BJ (cell line): ENCODE measurements at places on chromosomes 11 and 22.

GRCh38 chr11:94332814-94333213, 28.4 kb downstream of the IZUMO1R start:
- DNase-seq = no peak

DNA sequence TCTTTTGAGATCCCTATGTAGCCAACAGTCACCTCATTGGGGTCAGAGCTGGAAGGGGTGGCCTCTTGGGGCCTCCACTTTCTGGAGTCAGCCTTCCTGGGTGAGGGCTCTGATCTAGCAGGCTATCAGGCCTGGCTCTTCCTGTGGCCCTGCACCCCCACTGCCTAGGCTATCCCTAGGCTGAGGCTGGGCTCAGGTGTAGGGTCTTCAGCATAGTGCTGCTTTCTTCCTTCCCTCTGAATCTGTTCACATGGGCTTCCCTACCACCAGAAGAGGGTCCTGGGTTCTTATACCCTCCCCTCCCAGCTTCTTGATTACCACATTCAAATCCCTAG, 456 bp upstream of the SPI1 start:
- no peak for DNase-seq

DNA sequence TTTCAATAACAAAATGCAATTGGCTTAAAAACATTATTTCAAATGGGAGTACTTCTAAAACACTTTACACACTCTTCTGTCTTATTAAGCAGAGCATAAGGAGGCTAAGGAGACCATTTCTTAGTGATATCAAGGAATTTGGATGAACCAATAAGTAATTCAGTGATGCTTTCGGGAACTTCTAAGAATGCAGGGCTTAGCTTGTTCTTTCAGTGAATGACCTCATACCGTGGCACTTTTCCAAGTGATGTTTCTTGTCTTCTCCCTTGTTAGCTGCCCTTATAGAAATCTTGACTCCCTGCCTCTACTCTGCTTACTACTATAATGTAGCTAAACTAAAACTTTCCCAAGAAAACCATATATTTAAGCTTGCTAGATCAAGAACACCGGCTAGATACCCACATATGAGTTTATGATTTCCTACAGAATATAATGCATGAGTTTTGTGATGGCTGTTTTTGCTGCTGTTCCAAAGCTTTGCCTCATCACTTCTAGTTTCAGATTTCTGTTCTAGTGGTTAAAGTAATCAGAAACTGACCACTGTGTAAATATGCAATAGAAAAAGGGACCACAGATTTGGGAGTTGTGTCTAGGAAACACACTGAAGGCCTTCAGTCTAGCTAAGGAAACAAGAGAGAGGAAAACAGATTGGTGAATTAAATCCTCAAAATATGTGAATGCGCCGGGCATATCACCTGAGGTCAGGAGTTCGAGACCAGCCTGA, 37.5 kb upstream of the STK33 start:
- DNase-seq = no peak

DNA sequence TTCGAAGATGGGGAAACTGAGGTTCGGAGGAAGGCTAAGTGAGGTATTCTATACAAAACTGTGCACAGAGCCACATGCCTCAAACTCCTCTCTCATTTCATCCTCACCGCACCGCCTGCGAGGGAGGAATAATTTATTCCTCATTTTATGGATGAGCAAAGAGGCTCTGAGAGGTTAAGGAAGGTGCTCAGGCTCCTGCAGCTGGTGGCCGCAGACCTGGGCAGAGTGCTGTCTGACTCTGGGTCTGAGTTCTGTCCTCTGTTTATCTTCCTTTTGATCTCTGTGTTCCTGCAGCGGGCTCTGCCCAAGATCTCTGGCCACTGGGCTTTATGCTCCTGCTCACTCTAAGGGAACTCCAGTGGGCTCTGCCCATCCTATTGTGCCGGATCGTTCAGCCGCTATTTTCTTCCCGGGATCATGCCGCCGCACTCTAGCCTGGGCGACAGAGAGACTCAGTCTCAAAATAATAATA, 59.5 kb downstream of the MCM5 start:
- DNase-seq = no peak

DNA sequence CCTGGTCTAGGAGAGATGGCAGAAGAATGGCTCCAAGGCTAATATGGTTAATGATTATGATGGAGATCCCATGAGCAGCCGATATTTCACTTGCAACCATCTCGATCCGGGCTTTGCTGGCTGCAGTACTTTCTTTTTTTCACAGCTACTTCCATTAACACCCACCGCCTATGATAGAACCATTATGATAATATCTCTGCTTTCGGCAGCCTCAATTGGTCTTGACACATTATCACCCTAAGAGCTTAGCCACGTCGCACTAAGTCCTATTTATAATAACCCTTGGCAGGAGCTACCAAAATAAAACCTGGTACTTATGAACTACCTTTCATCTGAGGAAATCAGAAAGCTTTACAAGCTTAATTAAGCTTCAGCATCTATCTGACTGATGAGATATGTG, 7.6 kb upstream of the FJX1 start:
- no peak for DNase-seq

GRCh38 chr11:85826116-85826855, 15.3 kb upstream of the SYTL2 start:
- no peak for DNase-seq

GRCh38 chr11:126766440-126766839, 234.1 kb downstream of the KIRREL3 start:
- no peak for DNase-seq

DNA sequence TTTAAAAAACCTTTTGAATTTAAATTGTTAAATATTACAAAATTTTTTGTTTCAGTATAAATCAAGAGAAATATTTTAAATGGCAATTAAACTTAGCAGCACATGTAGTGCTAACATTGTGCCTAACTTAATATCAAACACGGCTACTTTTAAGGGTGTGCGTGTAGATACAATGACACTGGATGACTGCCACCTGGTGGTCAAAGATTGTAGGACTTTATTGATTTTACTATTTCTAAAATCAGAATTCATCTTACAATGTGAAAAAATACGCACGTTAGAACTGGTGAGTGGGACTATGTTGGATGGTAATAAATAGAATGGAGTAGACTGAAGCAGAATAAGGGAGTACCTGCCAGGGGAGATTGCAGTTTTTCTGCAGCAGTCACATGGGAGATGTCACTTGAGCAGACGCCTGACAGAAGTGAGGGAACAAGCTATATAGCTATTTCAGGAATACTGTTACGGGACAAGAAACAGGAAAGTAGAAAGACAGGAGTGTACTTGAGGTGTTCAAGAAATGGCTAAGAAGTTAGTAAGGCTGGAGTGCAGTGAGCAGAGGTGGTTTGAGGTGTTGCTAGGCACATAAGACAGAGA, 52.9 kb downstream of the UVRAG start:
- DNase-seq = no peak

GRCh38 chr22:46966846-46967245, 204.4 kb downstream of the TBC1D22A start:
- no peak for DNase-seq

DNA sequence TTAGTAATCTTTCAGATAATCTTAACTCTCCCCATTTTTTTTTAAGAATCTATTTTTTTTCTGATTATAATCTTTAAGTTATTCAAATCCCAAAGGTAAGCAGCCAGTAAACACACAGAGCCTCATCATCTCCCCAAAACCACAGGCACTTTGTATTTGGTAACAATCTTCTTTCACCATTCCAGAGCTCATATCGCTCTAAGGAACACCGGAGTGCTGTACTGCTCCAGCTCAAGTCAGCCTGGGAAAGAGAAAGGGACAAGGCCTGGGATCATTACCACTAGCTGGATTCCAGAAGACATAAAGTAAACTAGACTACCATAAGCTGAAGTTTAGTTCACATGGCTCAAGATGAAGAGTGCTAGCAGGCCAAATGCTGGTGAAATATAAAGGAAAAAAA, 73.0 kb upstream of the APOA1 start:
- no peak for DNase-seq

DNA sequence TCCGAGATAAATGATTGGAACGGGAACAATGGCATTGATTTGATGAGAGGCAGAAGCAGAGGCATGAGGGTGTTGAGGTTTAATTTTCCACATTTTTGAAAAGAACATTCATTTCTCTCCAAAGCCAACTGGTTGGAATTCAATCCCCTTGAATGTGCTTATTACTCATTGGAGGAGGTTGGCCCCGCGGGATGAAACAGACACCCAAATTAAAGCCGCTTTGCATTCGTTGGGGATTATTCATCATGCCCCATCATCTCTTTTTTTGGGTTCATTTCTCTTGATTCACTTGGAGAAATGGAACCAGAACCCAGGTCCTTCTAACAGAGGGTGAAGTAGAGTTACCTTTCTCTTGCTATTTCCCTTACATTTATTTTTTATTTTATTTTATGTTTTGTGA, 47.6 kb upstream of the PARVG start:
- DNase-seq = no peak

DNA sequence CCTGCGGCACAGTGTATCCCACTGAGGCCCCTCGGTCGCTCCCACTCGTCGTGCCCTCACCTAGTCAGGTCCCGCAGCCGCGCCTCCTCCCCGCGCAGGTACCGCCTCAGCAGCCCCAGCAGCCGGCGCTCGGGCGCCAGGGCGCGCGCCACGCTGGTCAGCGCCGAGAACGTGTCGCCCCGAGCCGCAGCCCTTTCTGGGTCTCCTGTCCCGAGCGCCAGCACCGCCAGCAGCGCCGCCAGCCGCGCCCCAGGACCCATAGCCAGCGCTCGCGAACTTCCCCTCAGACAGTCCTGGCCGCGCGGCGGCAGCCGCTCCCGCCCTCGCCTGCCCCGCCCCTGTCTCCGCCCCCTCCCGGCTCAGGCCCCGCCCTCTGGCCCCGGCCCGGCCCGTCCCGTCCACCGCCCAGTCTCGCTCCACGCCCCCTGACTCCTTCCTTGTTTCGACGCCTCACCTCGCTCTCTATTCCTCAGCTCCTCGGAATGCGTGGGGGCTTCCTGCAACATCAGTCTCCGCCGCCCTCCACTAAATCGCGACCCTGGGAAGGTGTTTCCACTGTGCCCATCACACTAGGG, at the start of gene P4HA3:
Gene P4HA3, minus strand, starts transcription at position 289 of the 575 bp plus-strand sequence. Its CDS starts 29 bp downstream, at position 260.
- DNase-seq = no peak

DNA sequence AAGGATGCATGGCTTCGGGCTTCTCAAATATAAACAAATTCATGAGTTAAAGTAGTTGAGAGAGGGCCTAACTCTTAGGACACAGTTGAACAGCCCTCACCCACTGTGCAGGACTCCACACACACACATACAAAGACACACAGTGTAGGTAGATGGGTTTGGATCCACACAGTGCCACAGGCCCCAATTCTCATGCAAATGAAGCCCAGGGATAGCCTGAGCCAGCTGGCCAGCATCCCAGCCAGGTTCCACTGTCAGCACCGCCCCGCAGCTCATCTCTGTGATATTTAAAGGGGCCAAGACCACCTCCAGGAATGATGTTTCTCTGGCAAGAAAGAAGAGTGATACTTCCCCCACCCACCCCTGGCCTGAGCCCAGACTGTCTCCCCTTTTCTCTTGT, 11.7 kb downstream of the SLC35C1 start:
- no peak for DNase-seq

GRCh38 chr11:67600324-67601029, 6.3 kb upstream of the NDUFV1 start:
- DNase-seq = no peak

- no peak for DNase-seq
Observed at GRCh38 chr11:62546244-62546928, at the start of gene AHNAK. AHNAK (minus strand) TSS chr11:62546806; CDS start chr11:62536098, 10,708 bp downstream.

GRCh38 chr11:14340721-14341120, 18.3 kb downstream of the RRAS2 start:
- no peak for DNase-seq

- DNase-seq = no peak
Observed at GRCh38 chr11:80196932-80197554, 756.2 kb upstream of the TENM4 start.

GRCh38 chr11:133999355-133999754, 42.6 kb upstream of the IGSF9B start:
- DNase-seq = no peak

- DNase-seq = no peak
Observed at GRCh38 chr11:126312961-126313360, 9.1 kb downstream of the DCPS start.

GRCh38 chr11:117838901-117839300, 14.4 kb upstream of the FXYD2 start:
- DNase-seq = no peak

DNA sequence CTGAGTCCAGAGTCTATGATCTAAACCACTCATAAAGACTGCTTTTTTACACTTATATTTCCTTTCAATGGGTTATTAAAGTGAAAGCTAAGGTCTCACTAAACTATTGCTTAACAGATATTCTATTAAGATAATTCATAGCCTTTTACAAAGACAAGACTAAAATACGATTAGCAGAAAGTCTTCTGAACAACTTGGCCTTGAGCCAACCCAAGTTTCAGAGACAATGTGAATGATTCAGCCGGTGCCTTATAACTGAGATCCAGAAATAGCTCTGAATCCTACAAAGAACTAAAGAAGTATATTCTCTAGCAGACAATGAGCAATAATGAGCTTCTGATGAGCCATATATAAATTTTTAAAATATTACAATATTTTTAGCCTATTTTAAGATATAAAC, 41.5 kb upstream of the CARD18 start:
- DNase-seq = no peak

- DNase-seq = no peak
Observed at GRCh38 chr11:133816146-133816870, 29.0 kb downstream of the SPATA19 start.

GRCh38 chr11:27465629-27466028, 7.0 kb downstream of the LGR4 start:
- DNase-seq = no peak

- DNase-seq = no peak
Observed at GRCh38 chr22:26462641-26463040, 20.9 kb downstream of the HPS4 start.

GRCh38 chr22:29674121-29674520, 45.7 kb upstream of the CABP7 start:
- no peak for DNase-seq

GRCh38 chr22:39721206-39722031, 150.9 kb downstream of the CACNA1I start:
- DNase-seq = no peak

GRCh38 chr22:26404851-26405421, 24.1 kb upstream of the ASPHD2 start:
- no peak for DNase-seq

DNA sequence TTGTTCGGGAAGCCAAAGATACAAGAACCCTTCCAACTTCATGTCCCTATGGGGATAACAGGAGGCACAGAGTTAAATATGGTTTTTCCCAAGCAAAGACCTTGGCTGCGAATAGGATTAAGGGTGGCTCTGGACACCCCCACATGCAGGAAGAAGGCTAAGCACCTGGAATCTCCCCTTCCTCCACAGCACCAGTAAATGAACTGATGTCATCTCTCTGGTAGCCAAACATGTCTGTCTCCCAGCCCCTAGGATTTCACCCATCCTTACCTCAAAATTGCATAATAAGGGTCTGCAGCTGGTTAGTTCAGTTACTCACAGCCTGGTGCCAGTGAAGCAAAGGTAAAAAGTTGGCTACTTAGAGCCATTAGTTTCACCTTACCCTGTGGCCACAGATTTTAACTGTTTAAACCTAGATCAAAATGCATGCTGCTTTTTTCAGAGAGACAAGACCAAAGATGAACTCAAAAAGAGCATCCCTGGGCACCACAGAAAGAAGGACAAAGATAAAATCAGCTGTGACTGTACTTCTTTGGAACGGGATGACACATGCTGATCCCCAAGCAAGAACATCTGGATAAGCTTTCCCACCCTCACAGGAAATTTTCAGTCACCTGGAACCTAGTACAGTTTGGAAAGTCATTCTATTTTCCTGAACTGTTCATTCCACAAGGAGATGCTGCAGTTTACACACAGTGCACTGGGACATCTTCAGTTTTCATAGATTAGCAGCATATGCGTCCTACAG, 77.2 kb upstream of the AKIP1 start:
- no peak for DNase-seq
